ENCODE measurements at places on chromosomes 7 and 10.

- no peak for DNase-seq
These were observed 38.7 kb downstream of the A1CF start for GRCh38 chr10:50846753-50847152.

GRCh38 chr7:17681965-17682364 is 258.3 kb downstream of the SNX13 start:
- DNase-seq, result peak; percentile 32

GRCh38 chr7:28008171-28008570 is 172.4 kb downstream of the JAZF1 start:
- DNase-seq, result peak; percentile 40

DNA sequence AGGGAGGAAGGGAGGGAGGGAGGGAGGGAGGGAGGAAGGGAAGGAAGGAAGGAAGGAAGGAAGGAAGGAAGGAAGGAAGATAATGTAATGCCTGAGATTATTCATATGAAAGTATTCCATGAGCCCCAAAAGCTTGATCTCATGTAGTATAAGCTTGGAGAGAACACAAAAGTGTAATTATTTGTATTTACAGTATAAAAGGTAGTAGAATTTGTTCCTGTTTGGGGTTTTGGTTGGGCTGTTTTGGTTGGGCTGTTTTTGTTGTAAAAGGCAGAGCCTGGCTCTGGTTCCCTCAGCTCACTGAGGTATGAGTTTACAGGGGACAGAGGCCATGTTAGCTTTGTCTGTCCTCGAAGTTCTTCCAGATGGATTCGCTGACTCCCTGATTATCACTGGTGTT is 45.3 kb upstream of the EBLN1 start:
- DNase-seq, result no peak

- no peak for DNase-seq
These were observed 556.7 kb downstream of the TYW1 start for GRCh38 chr7:67553378-67553777.

GRCh38 chr7:149872419-149873073 is 1.2 kb upstream of the ATP6V0E2 start:
- peak; percentile 61 for DNase-seq
